ENCODE measurements at places on chromosomes 4 and X. TPM values are rescaled to one million over a fixed set of nuclear protein-coding genes. Genes with fewer than 3 reads are reported as not detected.

Gene UGT2B17
- total RNA-seq = 0.32 TPM

Gene GRPR
- 8.3 TPM for total RNA-seq

Gene DRP2
- total RNA-seq = not detected

Gene FGF2
- total RNA-seq = 1.4 TPM

Gene XAGE2
- not detected for total RNA-seq

Gene BMX
- 3.2 TPM for total RNA-seq

Gene CCSER1
- total RNA-seq = 12.7 TPM

Gene NOP14
- total RNA-seq = 31.0 TPM

Gene FGA
- 0.09 TPM for total RNA-seq

Gene ETDB
- total RNA-seq = not detected

Gene GPR119
- 0.39 TPM for total RNA-seq

DNA sequence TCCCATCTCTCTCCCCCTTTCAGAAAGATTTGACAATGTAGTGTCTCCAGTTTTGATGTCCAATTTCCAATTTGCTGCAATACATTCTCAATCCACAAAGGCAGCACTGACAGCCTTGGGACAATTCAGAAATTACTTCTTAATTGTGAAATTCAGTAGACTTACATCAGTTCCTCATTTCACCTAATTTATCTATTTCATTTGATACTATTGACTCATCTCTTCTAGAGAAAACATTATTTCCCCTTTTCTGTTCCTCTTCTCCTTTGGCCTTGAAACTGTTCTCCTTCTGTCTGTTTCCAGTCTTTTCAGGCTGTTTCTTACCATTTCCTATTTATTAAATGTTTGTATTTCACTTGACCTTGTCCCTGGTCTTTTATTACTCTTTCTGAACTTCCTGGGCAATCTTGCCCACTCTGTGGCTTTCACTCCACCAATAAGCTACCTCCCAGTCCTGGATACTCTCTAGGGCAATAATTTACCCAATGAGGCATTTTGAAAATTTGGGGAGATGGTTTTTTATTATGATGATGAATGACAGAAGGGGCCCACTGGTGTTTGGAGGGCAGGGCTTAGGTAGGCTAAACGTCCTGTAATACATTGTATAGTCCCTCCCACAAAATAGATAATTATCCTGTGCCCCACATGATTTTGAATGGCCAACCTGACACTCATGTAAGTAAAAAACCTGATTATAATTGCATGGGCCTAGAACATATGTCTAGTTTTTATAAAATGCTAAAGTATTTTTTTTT lies 498.0 kb upstream of the BOD1L1 start:
- H3K4me3 ChIP-seq = no peak overlapping the region
- no peak overlapping the region for H3K27ac ChIP-seq
- no peak for DNase-seq
- no peaks in the 10 kb centered on the region for H3K27me3 ChIP-seq
- H3K36me3 ChIP-seq = no peaks in the 10 kb centered on the region
- H3K4me1 ChIP-seq = no peaks in the 10 kb centered on the region

- H3K4me3 ChIP-seq = peak overlapping the region; percentile 74
- no peaks in the 10 kb centered on the region for H3K36me3 ChIP-seq
- DNase-seq = peak; percentile 62
- H3K27me3 ChIP-seq = no peaks in the 10 kb centered on the region
Measured at GRCh38 chr4:105147553-105148161, 981 bp downstream of the TET2 start.

DNA sequence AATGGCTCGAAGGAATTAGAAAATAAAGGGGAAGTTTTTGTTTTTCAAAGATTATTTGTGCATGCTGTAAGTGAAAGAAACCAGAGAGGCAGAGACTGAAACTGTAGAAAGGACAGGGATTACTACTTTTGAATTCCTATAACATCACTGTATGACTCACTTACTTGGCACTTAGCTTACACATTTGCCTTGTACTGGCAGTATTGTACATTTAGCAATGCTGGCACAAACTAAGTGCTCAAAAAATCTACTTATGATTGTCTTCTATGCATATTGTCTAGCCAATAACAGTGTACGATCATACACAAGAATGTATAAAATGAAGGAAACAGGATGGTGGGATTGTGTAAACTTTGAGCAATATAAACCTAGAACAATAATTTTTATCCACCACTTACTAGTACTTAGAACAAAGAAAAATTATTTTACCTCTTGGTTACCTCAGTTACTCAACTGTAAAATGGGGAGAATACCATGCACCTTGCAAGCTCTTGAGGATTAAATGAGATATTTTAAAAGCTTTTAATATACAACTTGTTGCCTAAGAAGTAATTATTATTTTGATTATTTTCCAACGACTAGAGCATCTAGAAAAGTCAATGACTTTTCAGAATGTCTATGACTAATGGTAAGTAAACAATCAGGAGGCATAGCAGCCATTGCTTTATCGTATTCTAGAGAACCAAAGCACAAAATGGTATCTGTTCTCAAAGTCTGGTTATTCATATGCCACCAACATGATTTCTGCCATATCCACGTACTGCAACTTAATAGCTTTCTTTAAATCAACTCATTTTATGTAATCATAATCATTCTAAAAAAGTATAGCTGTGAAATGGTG lies 4.7 kb downstream of the FAM120C start:
- no peak overlapping the region for H3K4me3 ChIP-seq
- H3K27ac ChIP-seq = no peak overlapping the region
- DNase-seq = no peak
- H3K27me3 ChIP-seq = no peaks in the 10 kb centered on the region
- no peaks in the 10 kb centered on the region for H3K4me1 ChIP-seq

DNA sequence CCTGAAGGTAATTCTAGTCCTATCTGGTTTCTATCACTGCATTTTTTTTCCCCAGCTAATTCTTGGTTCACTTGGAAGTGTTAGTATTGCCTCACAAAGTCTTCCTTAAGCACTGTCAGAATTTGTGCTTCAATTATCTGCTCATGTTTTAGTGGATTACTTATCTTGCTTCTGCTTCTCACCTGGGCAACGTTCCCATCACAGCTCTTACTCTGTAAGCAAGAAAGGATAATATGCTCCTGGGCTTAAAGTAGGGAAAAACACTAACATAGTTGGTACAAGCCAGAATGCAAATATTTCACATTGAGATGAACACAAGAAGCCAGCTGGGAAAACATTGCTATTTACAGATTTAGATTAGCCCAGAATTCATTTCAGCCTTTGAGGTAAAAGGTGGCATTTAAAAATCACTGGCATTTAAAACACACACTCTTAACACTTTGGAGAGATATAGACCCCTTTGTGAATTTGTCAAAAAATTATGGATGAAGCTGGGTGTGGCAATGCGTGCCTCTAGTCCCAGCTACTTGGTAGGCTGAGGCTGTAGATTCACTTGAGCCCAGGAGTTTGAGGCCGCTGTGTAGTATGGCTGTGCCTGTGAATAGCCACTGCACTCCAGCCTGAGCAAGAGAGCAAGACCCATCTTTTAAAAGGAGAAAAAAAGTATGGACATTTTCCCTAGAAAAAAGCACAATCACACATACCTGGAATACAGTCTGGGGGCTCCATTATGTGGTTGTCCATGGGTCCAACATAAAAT lies 6.6 kb upstream of the PTPN13 start:
- peak overlapping the region; percentile 34 for H3K27ac ChIP-seq
- no peaks in the 10 kb centered on the region for H3K36me3 ChIP-seq
- H3K4me3 ChIP-seq = no peak overlapping the region
- no peaks in the 10 kb centered on the region for H3K27me3 ChIP-seq
- no peak for DNase-seq

GRCh38 chr4:45283352-45283751 lies 557.0 kb upstream of the GNPDA2 start:
- H3K27ac ChIP-seq = no peak overlapping the region
- no peak overlapping the region for H3K4me3 ChIP-seq
- no peaks in the 10 kb centered on the region for H3K4me1 ChIP-seq
- DNase-seq = peak; percentile 31
- no peaks in the 10 kb centered on the region for H3K36me3 ChIP-seq

DNA sequence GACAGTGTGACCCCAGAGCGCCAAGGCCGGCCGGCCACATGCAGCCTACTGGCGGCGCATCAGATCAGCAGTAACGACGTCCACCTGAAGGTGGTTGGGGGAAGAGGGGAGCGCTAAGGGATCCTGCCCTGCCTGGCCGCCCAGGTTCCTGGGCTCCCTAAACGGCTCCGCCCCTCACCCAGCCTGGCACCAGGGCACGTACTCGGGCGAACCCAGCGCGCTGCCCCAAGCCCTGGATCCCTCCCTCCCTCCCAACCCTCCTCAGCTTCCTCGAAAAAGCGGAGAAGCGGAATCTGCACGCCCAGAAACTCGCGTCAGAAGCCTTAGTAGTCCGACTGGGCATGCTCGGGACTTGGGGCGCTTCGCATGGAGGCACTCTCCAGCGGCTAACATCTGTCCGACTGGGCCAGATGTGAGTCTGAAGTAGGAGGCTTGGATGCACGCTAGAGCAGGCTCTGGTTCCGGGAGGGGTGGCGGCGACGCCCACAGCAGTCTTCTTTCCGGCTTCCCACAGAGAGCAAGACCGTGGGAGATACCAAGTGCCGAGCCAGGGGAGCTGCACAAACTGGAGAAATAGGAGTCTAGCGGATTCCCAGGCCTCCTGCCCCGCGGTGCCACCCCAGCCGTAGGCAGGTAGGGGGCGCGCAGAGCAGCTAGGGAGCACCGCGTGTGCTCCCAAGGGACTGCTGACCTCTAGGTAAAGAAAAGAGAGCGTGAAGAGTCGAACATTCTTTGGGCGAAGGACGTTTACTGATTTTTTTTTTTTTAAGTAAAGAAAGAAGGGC lies 114.3 kb upstream of the TEX13C start:
- no peak overlapping the region for H3K4me3 ChIP-seq
- peaks cover 12% of the 10 kb centered on the region for H3K27me3 ChIP-seq
- peak; percentile 64 for DNase-seq
- H3K36me3 ChIP-seq = no peaks in the 10 kb centered on the region
- H3K27ac ChIP-seq = no peak overlapping the region

- H3K36me3 ChIP-seq = no peaks in the 10 kb centered on the region
- DNase-seq = no peak
Measured at GRCh38 chr4:92514627-92515026, 210.9 kb downstream of the GRID2 start.

GRCh38 chr4:156906325-156906724 lies 65.3 kb downstream of the PDGFC start:
- H3K4me1 ChIP-seq = peaks cover 19% of the 10 kb centered on the region
- no peak overlapping the region for H3K4me3 ChIP-seq
- no peaks in the 10 kb centered on the region for H3K27me3 ChIP-seq
- H3K27ac ChIP-seq = no peak overlapping the region

- no peak overlapping the region for H3K4me3 ChIP-seq
- no peaks in the 10 kb centered on the region for H3K4me1 ChIP-seq
- no peak overlapping the region for H3K27ac ChIP-seq
Measured at GRCh38 chrX:446245-446644, 59.5 kb upstream of the PPP2R3B start.

DNA sequence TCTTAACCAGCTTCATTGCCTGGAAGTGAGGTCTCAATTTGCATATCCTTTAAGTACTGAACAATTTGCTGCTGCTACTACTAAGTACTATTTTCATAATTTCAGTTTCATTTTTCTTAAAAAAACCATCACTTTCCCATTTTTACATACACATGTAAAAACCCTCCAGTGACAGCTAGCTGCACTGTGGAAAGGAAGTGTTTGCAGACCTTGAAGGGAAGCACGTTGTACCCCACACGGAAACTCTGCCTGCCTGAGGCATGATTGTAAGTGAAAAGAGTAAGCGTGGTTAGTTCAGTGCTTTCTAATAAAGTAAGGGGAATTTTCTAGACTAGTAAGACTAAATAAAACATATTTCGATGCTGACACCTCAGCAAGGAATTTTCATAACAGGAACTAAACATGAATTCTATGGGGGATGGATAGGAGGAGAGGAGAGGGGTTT lies 103.6 kb downstream of the RAPGEF2 start:
- H3K27me3 ChIP-seq = no peaks in the 10 kb centered on the region
- H3K4me1 ChIP-seq = peaks cover 5% of the 10 kb centered on the region
- no peaks in the 10 kb centered on the region for H3K36me3 ChIP-seq
- H3K4me3 ChIP-seq = no peak overlapping the region

- no peak overlapping the region for H3K27ac ChIP-seq
- DNase-seq = no peak
- no peaks in the 10 kb centered on the region for H3K4me1 ChIP-seq
- no peaks in the 10 kb centered on the region for H3K36me3 ChIP-seq
Measured at GRCh38 chrX:54415534-54416350, 24.5 kb upstream of the TSR2 start.

GRCh38 chr4:17623451-17624001 lies 9.1 kb downstream of the MED28 start:
- DNase-seq = no peak
- peaks cover 43% of the 10 kb centered on the region for H3K36me3 ChIP-seq
- no peaks in the 10 kb centered on the region for H3K27me3 ChIP-seq
- no peak overlapping the region for H3K4me3 ChIP-seq
- H3K4me1 ChIP-seq = no peaks in the 10 kb centered on the region

GRCh38 chrX:153539171-153539978 lies 21.9 kb downstream of the ATP2B3 start:
- no peak overlapping the region for H3K4me3 ChIP-seq
- H3K4me1 ChIP-seq = no peaks in the 10 kb centered on the region
- H3K27ac ChIP-seq = no peak overlapping the region
- DNase-seq = peak; percentile 58
- H3K36me3 ChIP-seq = no peaks in the 10 kb centered on the region
- H3K27me3 ChIP-seq = no peaks in the 10 kb centered on the region

- no peaks in the 10 kb centered on the region for H3K36me3 ChIP-seq
- DNase-seq = no peak
- no peaks in the 10 kb centered on the region for H3K4me1 ChIP-seq
- no peak overlapping the region for H3K4me3 ChIP-seq
Measured at GRCh38 chr4:48024522-48024921, 8.0 kb downstream of the NIPAL1 start.

- DNase-seq = no peak
- H3K4me1 ChIP-seq = no peaks in the 10 kb centered on the region
- H3K36me3 ChIP-seq = no peaks in the 10 kb centered on the region
- no peak overlapping the region for H3K27ac ChIP-seq
- H3K4me3 ChIP-seq = no peak overlapping the region
Measured at GRCh38 chrX:71917621-71918343, 7.1 kb downstream of the NHSL2 start.

GRCh38 chrX:134603806-134604700 lies 54.2 kb downstream of the PLAC1 start:
- DNase-seq = no peak
- H3K4me1 ChIP-seq = no peaks in the 10 kb centered on the region
- no peaks in the 10 kb centered on the region for H3K36me3 ChIP-seq

GRCh38 chrX:14010566-14010965 lies 19.1 kb downstream of the GEMIN8 start:
- H3K27ac ChIP-seq = no peak overlapping the region
- H3K27me3 ChIP-seq = no peaks in the 10 kb centered on the region
- no peaks in the 10 kb centered on the region for H3K4me1 ChIP-seq

- H3K36me3 ChIP-seq = no peaks in the 10 kb centered on the region
- H3K27me3 ChIP-seq = no peaks in the 10 kb centered on the region
- H3K4me3 ChIP-seq = no peak overlapping the region
- DNase-seq = no peak
Measured at GRCh38 chr4:185093603-185094002, 49.5 kb upstream of the SLC25A4 start.

GRCh38 chrX:2958199-2958598 lies 29.1 kb upstream of the ARSD start:
- H3K4me3 ChIP-seq = no peak overlapping the region
